PC-3 (cell line): ENCODE measurements at places on chromosomes 1 and 21. TPM values are rescaled to one million over a fixed set of nuclear protein-coding genes. Genes with fewer than 3 reads are reported as not detected.

- DNase-seq: peak; percentile 48
Measured at GRCh38 chr1:247111700-247112478, 7.7 kb upstream of the ZNF669 start.

- DNase-seq: no peak
Measured at GRCh38 chr1:105686026-105686425, 1370.4 kb upstream of the PRMT6 start.

GRCh38 chr1:44481701-44482100 lies 76.6 kb downstream of the RNF220 start:
- no peak for DNase-seq

DNA sequence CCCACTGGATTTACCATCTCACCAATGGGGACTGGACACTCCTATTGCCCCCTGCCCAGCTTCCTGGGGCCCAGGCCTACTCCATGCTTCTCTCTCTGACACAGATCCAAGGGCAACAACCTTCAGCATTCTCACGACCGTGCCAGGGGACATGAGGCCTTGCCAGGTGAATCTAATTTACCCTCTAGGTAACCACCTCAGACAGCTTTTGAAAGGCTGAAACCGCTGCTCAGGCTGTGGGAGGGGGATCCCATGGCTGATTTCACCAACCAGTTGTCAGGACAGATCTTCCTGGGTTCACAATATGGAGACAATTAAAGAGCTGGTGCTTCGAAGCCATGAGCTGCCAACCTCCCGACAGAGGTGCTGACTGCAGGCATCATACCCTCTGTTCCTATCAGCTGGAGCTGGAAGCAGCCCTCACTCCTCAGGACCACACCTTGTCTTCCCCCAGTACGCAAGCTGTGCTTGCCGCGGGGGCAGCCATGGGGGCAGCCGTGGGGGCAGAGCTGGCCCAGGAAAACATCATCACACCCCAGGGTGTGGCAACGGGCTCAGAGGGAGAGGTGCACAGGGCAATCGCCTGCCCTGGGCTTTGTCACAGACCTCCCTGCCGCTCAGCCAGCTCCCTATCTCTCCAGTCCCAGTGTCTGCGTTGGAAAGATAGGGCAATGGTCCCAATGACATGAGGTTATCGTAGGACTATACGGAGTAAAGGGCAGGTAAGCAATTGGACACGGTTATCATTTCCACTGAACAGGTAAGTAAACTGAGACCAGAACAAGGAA lies 120.2 kb downstream of the DMRTB1 start:
- no peak for DNase-seq

DNA sequence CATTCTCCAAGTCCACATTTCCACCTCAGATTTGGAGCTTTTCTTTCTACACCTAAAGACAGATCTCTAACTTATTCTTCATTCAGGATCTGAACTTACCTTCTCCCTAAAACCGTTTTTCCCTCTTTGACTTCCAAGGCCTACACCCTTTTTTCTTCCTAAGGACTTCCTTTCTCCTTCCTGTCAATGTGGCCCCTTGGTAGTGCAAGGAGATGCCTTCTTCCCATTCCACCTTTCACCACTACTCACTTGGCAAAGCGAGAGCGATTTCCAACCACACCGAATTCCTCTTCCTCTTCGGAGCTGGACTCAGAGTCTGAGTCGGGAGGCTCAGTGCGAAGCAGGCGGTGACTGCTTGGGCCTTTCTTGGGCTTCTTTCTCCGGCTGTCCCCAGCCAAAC lies 1.3 kb downstream of the EFCAB14 start:
- DNase-seq: no peak

GRCh38 chr1:67755619-67756018 lies 70.6 kb downstream of the GADD45A start:
- DNase-seq: peak; percentile 33

- peak; percentile 19 for DNase-seq
Measured at GRCh38 chr1:110462964-110463363, 12.0 kb downstream of the PROK1 start.

DNA sequence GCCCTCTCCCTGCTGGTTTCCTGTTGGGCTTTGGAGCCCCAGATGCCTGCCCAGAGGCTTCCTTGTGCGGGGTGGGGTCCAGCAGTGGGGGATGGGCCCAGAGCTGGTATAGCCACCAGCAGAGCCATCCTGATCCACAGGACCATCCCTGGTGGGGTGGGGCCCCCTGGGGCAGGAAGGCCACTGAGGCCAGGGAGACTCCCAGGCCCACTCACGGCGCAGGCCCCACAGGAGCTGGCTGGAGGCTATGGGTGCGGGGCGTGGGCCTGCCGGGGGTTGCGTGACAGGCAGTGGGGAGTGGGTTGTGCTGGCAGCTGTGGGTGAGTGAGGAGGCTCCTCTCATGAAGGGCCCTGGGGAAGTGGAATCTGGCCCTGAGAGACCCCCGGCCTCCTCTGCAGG lies 5.7 kb downstream of the LRRC3 start:
- DNase-seq: no peak

DNA sequence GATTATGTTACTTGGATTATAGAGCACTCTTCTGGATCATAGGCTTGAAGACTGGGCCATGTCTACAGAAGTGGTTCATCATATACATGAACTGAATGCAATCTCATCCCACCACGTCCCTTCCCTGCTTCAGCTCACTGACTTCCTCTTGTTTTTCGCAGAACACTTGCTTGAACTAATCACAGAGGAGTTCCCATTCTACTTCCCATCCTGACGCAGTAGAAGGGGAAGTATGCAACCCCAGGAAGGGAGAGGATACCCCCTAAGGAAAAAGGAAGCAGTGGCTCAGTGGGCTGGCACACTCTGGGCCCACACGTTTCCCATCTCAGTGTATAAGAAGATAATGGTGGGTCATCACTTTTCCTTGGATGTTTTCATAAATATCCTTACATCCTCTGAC lies 36.2 kb downstream of the CASQ2 start:
- DNase-seq: no peak

- no peak for DNase-seq
Measured at GRCh38 chr1:165925498-165926079, 98.2 kb downstream of the UCK2 start.

DNA sequence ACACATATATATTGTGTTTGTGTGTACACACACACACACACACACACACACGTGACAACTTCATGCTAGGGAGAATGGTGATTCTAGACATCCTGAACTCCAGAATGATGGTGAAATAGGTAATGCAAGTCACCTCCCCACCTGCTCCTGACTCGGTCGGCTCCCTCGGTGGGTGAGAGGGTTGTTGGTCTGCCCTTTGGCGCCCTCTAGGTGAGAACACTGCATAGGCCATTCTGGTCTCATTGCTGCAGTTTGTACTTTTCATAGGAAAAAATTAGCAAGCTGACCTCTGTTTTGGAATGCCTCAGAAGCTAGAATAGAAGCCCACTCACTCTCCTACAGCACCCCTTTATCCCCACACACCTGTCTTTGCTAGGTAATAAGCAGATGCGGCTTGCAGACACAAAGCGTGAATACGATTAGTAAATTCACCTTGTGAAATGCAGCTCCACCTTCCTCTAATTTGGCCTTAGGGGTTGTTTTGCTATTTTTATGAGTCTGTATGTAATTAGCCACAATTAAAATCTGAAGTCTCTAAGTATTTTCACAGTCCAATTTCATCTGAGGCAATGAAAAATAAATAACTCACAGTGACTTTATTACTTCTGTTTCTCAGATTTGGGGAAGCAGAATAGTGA lies 130.0 kb upstream of the KCNJ15 start:
- peak; percentile 75 for DNase-seq

DNA sequence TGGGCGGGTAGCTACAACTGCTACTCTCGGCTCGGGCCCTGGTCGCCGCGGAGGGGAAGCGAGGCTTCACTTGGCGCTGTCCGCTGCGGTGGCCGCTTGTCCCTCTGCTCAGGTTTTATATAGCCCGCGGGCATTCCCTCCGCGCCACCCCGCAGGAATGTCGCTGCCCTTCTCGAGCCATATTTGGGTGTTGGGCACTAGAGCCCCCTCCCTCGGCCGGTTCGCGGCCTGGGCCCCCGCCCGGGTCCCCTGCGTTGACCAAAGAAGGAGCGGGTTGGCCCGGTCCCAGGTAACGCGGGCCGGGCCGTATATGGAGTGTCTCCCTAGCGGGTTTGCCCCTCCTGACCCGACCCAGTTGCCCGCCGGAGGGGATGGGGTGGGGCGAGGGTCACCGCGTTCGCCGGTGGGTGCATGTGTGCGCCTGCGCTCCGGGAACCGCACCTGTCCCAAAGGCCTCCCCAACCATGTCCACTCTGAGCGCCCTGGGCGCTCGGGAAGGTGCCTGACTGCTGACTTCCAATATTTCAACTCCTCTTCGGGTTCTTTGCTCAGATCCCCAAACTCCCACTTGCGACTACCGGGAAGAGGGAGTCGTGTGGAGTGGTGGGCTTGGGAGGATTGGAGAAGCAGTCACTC lies at the start of gene ACTA1:
Gene ACTA1 (minus strand): TSS at position 90 of the 636 bp plus-strand sequence. CDS start 979 bp downstream, outside the sequence.
- no peak for DNase-seq

- DNase-seq: no peak
Measured at GRCh38 chr1:39679821-39680220, 7.9 kb upstream of the NT5C1A start.

- DNase-seq: peak; percentile 90
Measured at GRCh38 chr1:156053768-156054499, at the start of gene UBQLN4. Gene UBQLN4, minus strand, starts transcription at chr1:156053798. Its CDS starts 97 bp downstream, at chr1:156053701.

GRCh38 chr1:222109836-222110235 lies 367.9 kb upstream of the DUSP10 start:
- DNase-seq: no peak

DNA sequence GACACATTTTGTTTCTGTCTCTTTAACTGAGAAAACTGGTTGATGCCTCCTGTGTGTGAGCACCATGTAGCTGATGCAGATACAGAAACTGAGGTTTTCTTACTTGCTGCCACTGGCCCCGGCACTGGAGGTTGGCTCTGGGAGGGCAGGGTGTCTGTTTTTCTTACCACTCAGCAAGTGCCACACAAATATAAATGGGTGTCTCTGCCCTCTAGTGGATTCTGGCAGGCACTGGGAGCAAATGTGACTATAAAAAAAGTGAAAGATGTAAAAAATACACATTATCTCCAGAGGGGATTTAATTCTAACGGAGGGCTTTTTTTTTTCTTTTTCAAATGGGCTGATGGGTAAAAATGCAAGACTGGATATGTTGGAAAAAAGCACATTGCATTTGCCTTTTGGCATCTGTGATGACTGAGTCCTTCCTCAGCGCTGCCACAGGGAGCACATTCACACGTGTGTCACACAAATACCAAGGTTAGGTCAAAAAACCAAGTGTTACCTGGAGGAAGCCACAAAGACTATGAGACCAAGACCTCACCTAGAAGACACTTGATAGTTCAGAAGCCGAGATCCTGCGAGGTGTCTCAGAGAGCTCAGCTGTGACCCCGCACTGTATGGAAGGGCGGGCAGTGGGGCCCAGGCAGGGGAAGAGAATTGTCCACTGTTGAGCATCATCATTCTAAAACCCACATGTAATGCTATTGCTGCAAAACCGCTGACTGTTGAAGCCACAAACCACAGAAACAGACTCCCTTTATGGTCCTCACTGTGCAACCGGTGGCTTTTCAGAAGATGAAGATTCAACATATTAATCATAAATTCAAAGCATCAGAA lies 18.9 kb downstream of the PGBD2 start:
- peak; percentile 77 for DNase-seq

DNA sequence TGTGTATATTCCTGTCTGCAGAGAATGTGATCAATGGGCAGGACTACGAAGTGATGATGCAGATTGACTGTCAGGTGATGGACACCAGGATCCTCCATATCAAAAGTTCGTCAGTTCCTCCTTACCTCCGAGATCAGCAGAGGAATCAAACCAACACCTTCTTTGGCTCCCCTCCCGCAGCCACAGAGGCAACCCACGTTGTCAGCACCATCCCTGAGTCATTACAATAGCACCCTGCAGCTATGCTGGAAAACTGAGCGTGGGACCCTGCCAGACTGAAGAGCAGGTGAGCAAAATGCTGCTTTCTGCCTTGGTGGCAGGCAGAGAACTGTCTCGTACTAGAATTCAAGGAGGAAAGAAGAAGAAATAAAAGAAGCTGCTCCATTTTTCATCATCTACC lies 65.2 kb downstream of the OLFML2B start:
- DNase-seq: peak; percentile 22

- DNase-seq: no peak
Measured at GRCh38 chr21:34820051-34820450, 151.3 kb downstream of the CLIC6 start.

DNA sequence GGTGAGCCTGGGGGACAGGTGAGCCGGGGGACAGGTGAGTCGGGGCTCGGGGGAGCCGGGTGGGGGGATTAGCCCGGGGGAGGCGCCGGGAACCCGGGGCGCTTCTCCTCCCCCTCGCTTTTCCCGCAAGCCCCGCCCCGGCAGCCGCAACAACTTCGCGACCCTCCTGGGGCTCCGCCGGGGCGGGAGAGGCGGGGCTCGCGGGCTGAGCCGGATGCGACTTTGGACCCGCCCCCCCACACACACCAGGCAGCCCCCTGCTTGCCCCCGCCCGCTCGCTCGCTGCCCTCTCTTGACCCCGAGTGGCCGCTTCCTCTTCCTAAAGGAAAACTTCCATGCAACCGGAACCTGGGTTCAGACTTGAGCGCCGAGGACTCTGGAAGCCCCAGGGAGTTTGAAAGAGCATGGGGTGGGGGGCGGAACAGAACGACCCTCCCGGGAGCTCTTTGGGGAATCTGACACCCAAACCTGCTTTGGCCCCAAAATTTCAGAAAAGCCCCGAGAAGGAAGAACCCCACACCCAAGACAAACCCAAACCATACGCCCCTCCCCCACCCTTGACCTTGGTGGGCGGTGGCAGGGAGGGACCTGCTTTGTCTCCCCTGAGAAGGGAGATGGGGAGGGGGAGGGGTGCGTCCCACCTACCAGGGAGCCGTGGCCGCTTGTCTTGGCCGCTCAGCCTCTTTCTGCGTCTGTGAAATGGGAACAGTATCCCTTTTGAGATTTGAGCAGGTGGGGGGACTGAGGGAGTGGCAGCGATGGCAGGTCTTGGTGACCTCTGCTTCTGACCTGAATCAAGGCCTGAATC lies 550 bp downstream of the ARHGEF16 start:
- peak; percentile 43 for DNase-seq

- DNase-seq: no peak
Measured at GRCh38 chr1:71583756-71584155, 502.9 kb upstream of the ZRANB2 start.

GRCh38 chr1:117612517-117613248 lies 6.8 kb downstream of the TENT5C start:
- DNase-seq: peak; percentile 46

- DNase-seq: peak; percentile 40
Measured at GRCh38 chr1:43452789-43453441, 816 bp downstream of the HYI start.

DNA sequence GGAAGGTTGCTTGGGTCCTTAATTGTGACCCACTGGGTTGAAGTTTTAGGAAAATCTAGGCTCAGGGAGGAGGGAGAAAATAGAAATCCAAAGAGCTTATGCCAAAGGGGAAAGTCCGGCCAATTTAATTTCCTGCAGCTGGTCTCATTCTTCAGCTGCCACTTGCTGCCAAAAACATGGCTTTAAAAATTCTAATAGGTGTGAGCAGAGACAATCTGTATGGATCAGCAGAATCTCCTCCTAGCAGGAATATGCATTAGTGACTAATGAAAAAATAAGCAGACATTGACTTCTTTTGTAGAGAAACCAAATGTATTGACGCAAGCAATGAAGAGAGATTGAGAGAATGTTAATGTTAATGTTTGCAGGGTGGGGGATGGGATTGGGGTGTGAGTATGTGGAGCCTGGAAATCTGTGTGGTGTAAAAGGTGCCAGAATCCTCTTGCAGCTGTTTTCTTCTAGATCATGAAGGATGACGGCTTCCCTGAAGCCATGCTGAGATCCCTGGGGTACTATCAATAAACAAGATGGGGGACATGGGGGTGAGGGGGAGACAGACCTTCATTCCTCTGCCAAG lies 35.3 kb downstream of the VWA5B1 start:
- no peak for DNase-seq

SPRR5 gene
- total RNA-seq: not detected in 2 replicates

RGS1 gene
- total RNA-seq: not detected in 2 replicates

ARHGEF19 gene
- 13.8 and 28.1 TPM in 2 replicates for total RNA-seq

KCNK1 gene
- total RNA-seq: 31.1 and 34.7 TPM in 2 replicates

SPATA1 gene
- total RNA-seq: 2.9 TPM in 1 of 2 replicates, not detected in the other
